ENCODE measurements at places on chromosomes 5 and 9.

- no peak for DNase-seq
Observed at GRCh38 chr9:106478312-106478711, 384.7 kb upstream of the ZNF462 start.

- DNase-seq: no peak
Observed at GRCh38 chr9:95496687-95497086, 20.1 kb downstream of the PTCH1 start.

DNA sequence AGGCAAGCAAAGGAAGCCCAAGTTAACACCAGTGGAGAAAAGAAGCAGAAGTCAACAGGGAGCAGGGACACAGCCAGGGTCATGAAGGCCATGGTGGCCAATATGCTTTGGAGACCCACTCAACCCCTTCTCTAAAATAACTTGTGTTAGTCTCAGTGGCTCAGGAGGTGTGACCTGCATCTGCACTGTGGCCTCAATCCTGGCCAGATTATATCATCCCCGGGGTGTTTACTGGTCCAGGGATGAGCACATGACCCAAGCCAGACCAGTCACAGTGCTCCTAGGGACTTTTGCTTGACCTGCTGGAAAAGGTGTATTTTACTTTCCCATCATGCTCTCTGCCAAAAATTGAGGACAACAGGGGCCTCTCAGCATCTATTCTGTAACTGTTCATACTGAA, 105.2 kb downstream of the DPYSL3 start:
- DNase-seq: no peak

- no peak for DNase-seq
Observed at GRCh38 chr5:179417016-179417415, 71.8 kb upstream of the ADAMTS2 start.

GRCh38 chr9:132154863-132155567, 6.8 kb upstream of the NTNG2 start:
- no peak for DNase-seq

GRCh38 chr9:125815568-125815967, 68.4 kb downstream of the PBX3 start:
- no peak for DNase-seq

DNA sequence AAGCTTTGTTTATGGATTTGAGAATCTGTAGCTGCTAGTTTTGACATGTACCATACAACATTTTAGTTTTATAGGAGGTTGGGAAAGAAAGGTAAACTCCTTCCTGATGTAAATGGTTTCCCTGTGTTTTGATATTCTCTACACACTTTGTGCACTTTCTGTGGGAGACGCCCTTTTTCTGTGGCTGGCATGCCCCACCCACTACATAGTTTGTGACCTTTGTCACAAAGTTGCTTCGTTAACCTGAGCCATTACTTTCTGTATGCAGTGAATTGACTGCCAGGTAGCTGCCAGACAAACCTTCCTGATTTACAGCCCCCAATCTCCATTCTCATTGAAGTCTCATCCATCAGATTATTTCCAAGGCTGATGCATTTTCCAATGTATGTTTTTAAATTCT, 90.6 kb downstream of the NLN start:
- DNase-seq: no peak

DNA sequence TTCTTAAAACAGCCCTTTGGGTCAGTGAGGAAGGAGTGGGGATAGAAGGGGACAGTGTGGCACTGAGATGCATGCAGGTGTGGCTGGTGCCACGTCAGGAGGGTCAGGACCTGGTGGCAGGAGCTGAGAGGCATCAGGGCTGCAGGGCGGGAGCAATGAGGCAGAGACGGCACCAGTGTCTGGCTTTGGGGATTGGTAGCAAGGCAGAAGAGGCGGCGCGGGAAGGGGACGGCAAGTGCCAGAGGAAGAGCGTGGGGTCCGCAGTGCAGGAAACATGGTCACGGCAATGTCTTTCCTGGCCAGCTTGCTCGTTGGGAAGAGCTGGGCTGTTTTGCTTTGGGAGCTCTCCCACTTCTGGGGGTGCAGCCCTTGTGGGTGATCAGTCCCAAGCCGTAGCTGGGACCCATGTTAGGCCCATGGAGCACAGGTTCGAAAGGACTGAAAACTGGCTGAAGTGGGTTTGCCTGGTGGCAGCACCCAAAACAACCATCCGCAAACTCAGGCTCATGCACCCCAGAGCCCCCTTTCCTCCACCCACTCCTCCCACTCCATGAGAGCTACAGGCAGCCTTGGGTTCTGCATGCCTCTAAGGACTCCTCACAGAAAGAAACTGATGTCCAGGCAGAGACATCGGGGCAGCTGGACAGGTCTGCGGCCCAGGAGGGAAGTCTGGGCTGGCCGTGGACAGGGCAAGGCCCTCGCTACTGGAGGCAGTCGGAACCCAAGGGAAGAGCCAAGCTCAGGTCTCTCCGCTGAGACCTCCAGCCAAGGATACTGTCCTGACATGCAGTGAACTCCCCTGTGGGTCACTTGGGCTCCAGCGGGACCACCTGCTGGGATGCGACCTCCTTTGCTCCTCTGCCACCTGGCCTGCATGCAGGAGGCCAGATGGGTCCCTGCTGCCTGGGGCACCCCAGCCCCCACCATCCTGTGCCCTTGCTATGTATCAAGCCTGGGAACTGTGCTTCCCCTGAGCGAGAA, 104.4 kb downstream of the ZNF354C start:
- no peak for DNase-seq

- no peak for DNase-seq
Observed at GRCh38 chr9:114287763-114288192, 35.1 kb upstream of the ORM1 start.

- no peak for DNase-seq
Observed at GRCh38 chr5:155066886-155067595, 53.5 kb downstream of the KIF4B start.

GRCh38 chr9:1429297-1429696, 379.1 kb downstream of the DMRT2 start:
- DNase-seq: no peak

GRCh38 chr5:14479143-14479696, 102.4 kb upstream of the OTULINL start:
- no peak for DNase-seq

DNA sequence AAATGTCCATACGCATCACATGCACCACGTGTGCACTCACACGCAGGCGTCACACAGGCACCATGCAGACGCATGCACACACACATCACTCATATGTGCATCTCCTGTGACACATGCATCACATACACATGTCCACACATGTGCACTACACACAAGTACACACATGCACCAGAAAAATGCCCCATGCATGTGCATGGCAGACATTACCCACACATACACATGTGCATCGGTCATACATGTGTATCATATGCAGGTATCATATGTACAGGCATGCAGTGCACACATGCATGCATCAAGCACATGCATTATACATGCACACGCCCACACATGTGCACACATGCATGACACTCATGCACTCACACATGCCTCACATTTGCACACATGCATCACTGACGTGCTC, 26.1 kb downstream of the ADAMTS2 start:
- no peak for DNase-seq

DNA sequence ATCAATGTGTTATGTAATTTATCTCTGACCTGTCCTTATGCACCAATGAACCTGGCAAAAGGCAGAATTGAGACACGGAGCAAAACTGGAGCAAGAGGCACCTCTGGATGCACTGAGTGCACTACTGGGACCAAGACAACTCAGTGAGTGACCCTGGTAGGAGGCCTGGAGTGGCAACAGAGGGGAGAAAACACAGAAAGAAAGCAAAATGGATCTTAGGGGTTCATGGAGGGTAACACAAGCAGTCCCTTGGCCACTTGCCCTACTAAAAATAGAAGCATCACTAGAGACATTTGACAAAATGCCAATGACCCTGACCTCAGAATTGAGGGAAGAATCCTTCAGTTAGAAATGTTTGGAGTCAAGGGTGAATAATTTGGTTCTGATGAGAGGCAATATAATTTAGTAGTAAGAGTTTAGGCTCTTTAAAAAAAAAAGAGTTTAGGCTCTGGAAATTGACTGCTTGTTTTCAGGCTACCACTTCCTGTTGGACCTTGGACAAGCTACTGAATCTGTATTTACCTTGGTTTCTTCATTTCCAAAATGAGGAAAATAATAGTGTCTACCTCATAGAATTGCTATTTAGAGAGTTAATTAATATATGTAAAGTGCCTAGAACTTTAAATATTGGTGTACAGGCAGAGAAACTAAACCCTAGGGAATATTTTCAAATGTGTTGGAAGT, 234.9 kb upstream of the TARS1 start:
- DNase-seq: no peak

- DNase-seq: no peak
Observed at GRCh38 chr9:106941916-106942315, 79.0 kb downstream of the ZNF462 start.

- DNase-seq: no peak
Observed at GRCh38 chr9:37141015-37141414, 20.6 kb downstream of the ZCCHC7 start.

- DNase-seq: no peak
Observed at GRCh38 chr9:93596399-93596798, 20.0 kb downstream of the PHF2 start.

- DNase-seq: no peak
Observed at GRCh38 chr9:71383308-71383940, 262.0 kb upstream of the TRPM3 start.

- DNase-seq: no peak
Observed at GRCh38 chr5:173659423-173659822, 43.0 kb upstream of the BOD1 start.

GRCh38 chr5:73967347-73967746, 341.4 kb downstream of the ARHGEF28 start:
- DNase-seq: no peak

DNA sequence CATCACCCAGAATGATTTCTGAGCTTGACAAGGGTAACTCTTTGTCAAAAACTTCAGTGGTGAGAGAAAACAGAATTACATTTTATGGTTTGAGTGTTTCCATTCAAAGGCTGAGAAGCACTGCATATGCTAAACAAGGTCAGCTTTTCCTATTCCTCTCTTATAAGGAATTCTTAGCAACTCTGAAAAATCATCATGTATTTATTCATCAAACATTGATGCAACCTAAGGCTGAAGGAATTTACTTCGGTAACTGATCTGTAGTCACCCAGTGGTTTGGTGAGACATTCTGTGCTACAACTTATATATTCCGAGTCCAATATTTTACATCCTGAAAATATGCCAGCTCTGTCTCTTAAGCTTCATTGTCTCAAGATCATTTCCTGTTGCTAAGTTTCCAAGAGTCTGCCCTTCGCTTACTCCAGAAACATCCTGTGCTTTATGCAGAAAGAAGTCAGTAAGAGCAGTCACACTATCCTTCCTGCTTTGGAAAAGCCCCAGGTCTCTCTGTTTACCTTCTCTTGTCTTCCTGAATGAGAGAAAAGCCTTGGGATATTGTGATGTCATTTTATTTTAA, 176.6 kb upstream of the TBCA start:
- no peak for DNase-seq

GRCh38 chr9:88927510-88927909, 63.8 kb upstream of the S1PR3 start:
- no peak for DNase-seq

GRCh38 chr5:102932781-102933180, 177.7 kb downstream of the PAM start:
- no peak for DNase-seq

DNA sequence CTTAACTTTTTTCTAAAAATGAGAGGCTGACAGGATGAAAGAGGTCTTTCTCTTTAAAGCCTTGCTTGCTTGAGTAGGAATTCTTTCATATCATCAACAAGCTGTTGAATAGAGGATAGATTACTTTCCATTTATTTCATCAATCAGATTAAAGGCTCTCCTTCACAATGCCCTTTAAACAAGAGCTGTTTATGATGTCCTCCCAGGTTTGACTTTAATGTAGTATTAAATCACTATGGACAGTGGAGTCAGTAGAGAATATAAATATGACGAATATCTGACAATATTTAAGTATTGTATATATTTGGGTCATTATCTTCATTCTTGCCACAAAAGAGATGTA, 282.0 kb downstream of the ISL1 start:
- DNase-seq: no peak

- DNase-seq: no peak
Observed at GRCh38 chr5:5752844-5753243, 330.4 kb downstream of the ICE1 start.

DNA sequence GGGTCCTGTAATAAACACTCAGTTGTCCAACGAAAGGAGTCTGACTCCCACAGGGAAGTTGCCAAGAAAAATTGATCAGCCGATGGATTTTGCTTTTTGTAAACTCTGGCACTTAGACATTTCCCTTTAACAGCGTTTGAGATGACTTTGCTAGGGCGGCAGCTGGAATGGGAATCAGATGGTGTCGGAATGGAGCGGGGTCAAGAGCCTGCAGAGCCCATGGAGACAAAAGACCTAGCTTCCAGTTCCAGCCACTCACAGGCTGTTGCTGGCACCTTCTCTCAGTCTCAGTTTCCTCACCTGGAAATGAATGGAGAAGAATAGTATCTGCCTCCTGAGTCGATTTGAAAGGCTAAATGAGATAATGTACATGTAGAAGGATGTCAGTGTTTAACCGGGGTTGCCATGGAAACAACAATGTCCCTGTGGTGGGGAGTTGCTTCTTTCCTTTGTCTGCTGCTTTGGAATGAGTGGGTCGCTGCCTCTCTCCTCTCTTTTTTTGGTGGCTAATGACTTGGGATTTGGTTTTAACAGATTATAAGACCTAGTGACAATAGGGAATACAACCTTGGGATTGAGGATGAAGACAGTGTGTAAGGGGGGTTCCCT, 137.4 kb downstream of the GAS1 start:
- DNase-seq: no peak

GRCh38 chr9:18496256-18497000, 22.5 kb downstream of the ADAMTSL1 start:
- no peak for DNase-seq

DNA sequence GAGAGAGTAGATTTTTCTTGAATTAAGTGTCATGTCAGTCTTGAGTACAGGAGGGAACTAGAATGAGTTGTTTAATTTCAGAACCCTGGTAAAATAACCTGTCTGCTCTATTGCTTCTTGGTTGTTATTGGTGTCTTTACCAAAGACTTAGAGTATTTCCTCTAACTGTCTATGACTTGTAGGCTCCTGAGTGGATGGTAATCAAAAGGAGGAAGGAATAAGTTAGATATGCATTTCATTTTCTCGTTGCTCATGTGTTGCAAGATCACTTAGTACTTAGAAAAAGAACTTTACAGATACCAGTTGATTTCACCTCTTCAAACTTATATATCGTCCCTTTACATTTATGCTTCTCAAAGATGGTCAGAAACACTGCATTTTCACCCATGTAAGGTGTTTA, 31.1 kb downstream of the UHRF2 start:
- no peak for DNase-seq

DNA sequence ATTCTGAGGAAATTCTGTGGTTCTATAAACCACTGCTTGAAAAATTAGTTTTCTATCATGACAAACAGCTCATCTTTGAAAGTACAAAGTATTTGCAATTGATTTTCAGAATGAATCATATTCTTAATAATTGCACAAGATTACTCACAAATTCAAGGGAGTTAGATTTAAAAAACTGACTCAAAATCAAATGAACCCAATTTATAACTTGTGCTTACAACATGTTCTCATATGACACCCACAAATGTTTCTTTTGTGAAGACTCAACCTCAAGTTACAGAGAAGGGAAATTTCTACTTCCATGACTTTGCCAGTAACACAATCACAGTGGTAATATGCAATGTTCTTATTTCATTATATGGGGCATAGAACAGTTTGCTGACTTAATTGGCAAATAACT, 272.0 kb upstream of the ACTBL2 start:
- DNase-seq: no peak

All from hematopoietic multipotent progenitor cell treated with erythropoietin and hydrocortisone succinate and interleukin-3 and kit ligand, for 8 days (in vitro differentiated cells).